SK-N-SH (cell line): ENCODE measurements at places on chromosomes 13 and 19.

- no peak overlapping the region for H3K27ac ChIP-seq
- H3K36me3 ChIP-seq, result peaks cover 31% of the 10 kb centered on the region
- H3K4me1 ChIP-seq, result peaks cover 22% of the 10 kb centered on the region
- no peak overlapping the region for H3K4me3 ChIP-seq
- DNase-seq, result peak; percentile 45
Measured at GRCh38 chr13:110162053-110162452, 144.9 kb downstream of the COL4A1 start.

DNA sequence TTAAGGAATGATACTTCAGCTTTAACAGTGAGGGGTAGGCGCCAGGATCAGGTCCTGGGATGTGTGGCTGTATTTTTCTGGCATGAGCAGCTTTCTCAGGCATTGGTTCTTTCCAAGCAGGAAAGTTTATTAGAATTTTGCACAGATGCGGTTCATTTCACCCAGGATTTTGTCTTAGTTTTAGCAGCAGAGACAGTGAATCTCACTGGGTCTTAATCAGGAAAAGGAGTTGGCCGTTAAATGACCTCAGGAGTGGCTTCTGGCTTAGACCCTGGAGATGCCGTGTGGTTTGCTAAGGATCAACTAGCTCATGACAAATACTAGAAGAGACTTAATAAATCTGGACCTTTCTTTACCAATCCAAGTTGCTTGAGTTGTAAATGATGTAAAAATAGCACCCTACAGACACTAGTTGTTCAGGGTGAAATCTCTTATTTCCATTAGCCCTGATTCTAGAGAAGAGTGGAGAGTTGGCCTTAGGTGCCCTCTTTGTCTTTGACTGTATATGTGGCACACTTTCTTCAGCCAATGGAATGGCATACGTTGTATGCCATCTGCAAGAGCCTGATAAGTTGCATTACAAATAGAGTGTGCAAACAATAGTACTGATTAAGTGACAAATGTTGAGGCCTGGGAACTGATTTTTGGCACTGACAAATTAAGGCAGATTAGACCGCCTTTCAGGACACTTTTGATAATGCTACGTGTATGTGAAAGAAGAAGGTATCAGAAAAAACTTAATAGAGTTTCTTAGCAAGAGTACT, 34.0 kb downstream of the LRCH1 start:
- no peaks in the 10 kb centered on the region for H3K27me3 ChIP-seq
- H3K27ac ChIP-seq, result 0 out of 2 replicates have a peak overlapping the region, but pooled peaks have one; percentile 4
- DNase-seq, result no peak
- no peaks in the 10 kb centered on the region for H3K36me3 ChIP-seq
- H3K4me3 ChIP-seq, result no peak overlapping the region
- peaks cover 42% of the 10 kb centered on the region; the same call in 1 of the 2 replicates for H3K4me1 ChIP-seq

DNA sequence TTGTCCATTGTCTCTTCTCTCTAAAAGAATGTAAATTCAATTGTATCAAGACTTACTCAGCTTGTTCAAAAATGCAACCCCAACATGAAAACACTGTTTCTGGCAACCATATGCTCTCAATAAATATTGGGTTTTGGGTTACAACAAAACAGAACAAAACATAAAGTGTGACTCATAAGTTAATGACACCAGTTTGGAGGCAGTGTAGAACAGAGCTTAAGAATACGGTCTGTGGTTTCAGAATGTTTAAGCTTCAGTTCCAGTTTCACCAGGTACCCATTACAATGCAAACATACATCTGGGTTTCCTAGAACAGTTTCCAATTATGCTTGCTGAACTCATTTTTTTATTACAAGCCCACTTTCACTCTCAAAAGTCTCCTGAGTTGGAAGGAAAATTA, 285.8 kb upstream of the PCDH9 start:
- no peaks in the 10 kb centered on the region for H3K4me1 ChIP-seq
- H3K4me3 ChIP-seq, result no peak overlapping the region
- no peaks in the 10 kb centered on the region for H3K27me3 ChIP-seq

- peaks cover 8% of the 10 kb centered on the region for H3K36me3 ChIP-seq
- DNase-seq, result peak; percentile 68
- H3K27me3 ChIP-seq, result no peaks in the 10 kb centered on the region
- peak overlapping the region; percentile 28; the same call in 1 of the 2 replicates for H3K4me3 ChIP-seq
- no peaks in the 10 kb centered on the region for H3K4me1 ChIP-seq
- H3K27ac ChIP-seq, result no peak overlapping the region
Measured at GRCh38 chr13:98466634-98467236, 110.2 kb downstream of the STK24 start.

- H3K4me3 ChIP-seq, result no peak overlapping the region
- DNase-seq, result no peak
- H3K36me3 ChIP-seq, result no peaks in the 10 kb centered on the region
- H3K4me1 ChIP-seq, result no peaks in the 10 kb centered on the region
- no peak overlapping the region for H3K27ac ChIP-seq
Measured at GRCh38 chr19:16791942-16792341, 37.3 kb upstream of the SIN3B start.

DNA sequence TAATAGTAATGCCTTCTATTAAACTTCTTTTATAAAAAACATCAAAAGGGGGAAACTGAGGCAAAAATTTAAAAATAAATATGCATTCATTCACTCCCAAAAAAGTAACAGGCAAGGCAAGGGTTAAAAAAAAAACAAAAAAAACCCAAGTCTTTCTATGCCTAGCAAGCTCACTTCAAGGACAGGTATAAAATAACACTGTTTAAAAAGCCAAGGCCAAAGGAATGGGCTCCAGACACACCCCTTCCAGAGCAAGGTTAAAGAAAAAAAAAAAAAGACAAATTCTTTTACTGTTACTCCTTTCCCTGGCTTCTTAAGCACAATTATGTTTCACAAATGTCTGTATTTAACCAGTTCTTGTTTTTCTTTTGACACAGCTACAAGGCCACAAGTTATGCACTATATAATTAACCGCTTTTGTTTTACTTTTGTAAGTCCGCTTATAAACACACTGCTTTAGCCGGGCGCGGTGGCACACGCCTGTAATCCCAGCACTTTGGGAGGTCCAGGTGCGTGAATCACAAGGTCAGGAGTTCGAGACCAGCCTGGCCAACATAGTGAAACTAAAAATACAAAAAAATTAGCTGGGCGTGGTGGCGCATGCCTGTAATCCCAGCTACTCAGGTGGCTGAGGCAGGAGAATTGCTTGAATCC, 3.6 kb downstream of the SIGLEC11 start:
- H3K27me3 ChIP-seq, result peaks cover 54% of the 10 kb centered on the region
- H3K4me3 ChIP-seq, result no peak overlapping the region
- no peaks in the 10 kb centered on the region for H3K4me1 ChIP-seq
- H3K36me3 ChIP-seq, result no peaks in the 10 kb centered on the region
- no peak for DNase-seq

DNA sequence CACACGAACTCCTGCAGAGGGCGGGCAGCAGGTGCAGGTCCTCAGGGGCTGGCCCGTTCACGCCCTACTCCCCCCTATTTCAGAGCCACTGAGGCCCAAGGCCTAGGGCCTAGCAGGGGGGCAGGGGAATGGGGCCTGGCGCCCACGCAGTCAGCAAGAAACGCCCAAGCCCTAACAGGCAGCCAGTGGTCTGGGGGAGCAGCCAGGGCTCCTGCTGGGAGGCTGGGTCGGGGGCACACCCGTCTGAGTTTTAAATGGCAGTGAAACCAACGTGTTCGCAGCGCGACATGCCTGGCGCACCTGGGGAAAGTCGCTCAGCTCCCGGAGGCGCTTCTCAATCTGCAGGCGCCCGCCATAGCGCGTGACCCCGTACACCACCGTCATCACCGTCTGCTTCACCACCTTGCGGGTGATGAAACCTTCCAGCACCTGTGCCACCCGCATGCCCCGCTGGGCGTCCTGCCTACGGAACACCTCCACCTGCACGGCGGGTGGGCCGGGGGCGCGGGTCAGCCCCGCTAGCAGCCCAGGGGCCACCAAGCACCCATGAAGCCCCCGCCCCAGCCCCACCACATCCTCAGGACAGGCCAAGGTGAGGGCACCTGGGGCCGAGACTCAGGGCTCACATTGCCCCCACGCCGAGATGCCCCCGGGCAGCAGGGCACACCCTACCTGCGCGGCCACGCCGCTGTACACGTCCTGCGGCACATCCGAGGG, 13.9 kb downstream of the POLRMT start:
- H3K27me3 ChIP-seq, result no peaks in the 10 kb centered on the region
- H3K4me3 ChIP-seq, result no peak overlapping the region
- H3K27ac ChIP-seq, result no peak overlapping the region
- H3K36me3 ChIP-seq, result peaks cover 44% of the 10 kb centered on the region
- no peaks in the 10 kb centered on the region for H3K4me1 ChIP-seq

GRCh38 chr13:73717632-73718031, 416.6 kb downstream of the KLF12 start:
- H3K27ac ChIP-seq, result no peak overlapping the region
- no peak overlapping the region for H3K4me3 ChIP-seq
- peaks cover 12% of the 10 kb centered on the region for H3K36me3 ChIP-seq
- peak; percentile 16 for DNase-seq
- no peaks in the 10 kb centered on the region for H3K27me3 ChIP-seq

DNA sequence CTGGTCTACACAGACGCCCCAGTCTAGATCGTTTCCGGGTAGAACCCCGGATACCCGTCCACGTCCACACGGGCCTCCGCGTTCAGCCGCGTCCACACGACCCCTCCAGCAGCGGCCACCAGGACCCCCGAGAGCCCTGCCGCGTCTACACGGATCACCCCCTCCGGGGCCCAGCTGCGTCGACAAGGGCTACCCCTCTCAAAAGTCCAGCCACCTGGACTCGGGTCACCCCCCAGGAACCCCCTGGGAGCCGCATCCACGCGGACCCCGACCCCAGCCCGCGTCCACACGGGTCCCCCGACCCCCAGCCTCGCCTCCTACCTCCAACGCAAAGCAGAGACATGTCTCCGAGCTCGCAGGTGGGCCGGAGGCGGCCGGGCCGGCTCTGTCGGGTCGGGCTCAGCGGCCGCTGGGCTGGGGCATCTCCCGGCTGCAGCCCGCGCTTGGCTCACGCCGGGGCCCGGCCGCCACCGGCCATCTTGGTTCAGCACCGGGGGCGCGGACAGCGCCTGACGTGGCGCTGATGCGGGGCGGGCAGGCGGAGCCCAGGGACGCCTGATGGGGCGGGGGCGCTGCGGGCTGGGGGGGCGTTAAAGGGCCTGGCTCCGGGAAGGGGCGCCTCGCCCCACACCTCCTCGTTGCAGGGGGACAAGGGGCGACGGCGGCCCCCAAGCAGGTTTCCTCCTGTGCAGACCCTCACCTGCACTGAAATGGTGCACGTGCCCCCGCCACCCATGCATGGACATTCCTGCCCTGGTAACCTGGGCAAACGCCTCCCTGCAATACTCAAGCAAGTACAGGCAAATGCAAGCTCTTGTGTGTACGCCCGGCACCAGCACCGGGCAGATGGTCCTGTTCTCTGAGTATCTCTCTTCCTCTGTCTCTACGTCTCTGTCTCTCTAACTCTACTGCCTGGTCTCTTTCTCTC, at the start of gene UNC13A:
UNC13A (minus strand) TSS at position 498 of the 928 bp plus-strand sequence; CDS start at position 343, 155 bp downstream.
- H3K27me3 ChIP-seq, result peaks cover 12% of the 10 kb centered on the region; the same call in 1 of the 2 replicates
- H3K27ac ChIP-seq, result no peak within 1 kb of the TSS
- H3K4me3 ChIP-seq, result peak within 1 kb of the TSS; percentile 49
- DNase-seq, result peak; percentile 96

GRCh38 chr19:1941146-1942077, at the start of gene CSNK1G2:
CSNK1G2 (plus strand) TSS chr19:1941172; CDS start chr19:1969773, 28,601 bp downstream.
- DNase-seq, result no peak
- H3K4me3 ChIP-seq, result peak within 1 kb of the TSS; percentile 90
- H3K4me1 ChIP-seq, result peaks cover 27% of the 10 kb centered on the region; the same call in 1 of the 2 replicates
- no peaks in the 10 kb centered on the region for H3K36me3 ChIP-seq

DNA sequence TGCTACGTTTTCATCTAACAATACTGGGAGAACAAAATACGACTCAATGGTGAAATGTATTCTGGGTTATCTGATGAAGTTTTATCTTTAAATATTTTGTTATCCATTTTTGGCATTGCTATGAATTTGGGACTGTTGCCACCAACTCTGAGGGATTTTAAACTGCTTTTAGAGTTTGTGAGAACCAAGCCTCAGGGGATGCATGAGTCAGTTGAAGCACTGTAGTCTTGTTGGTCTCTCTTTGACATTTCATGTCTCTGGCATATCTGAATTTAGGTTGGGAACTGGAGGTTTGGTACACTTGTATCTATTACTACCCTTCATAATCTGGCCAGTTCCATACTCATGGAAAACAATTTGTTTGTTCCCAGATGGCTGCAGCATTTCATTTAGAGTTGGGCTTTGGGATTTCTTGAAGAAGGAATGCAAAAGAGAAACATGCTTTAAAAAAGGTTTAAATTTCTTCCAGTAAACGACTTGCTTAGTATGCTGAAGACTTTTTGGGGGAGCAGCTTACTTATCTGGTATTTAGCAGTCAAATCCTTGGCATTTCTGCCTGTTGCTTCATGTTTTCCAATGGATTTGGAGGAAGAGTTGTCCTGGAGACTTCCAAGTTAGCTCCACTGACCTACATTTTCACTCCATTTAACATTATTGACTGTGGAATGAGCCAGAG, 28.9 kb downstream of the ARHGEF7 start:
- no peaks in the 10 kb centered on the region for H3K4me1 ChIP-seq
- no peak overlapping the region for H3K4me3 ChIP-seq
- peaks cover 8% of the 10 kb centered on the region for H3K27me3 ChIP-seq
- no peak for DNase-seq
- H3K36me3 ChIP-seq, result no peaks in the 10 kb centered on the region
- H3K27ac ChIP-seq, result no peak overlapping the region

DNA sequence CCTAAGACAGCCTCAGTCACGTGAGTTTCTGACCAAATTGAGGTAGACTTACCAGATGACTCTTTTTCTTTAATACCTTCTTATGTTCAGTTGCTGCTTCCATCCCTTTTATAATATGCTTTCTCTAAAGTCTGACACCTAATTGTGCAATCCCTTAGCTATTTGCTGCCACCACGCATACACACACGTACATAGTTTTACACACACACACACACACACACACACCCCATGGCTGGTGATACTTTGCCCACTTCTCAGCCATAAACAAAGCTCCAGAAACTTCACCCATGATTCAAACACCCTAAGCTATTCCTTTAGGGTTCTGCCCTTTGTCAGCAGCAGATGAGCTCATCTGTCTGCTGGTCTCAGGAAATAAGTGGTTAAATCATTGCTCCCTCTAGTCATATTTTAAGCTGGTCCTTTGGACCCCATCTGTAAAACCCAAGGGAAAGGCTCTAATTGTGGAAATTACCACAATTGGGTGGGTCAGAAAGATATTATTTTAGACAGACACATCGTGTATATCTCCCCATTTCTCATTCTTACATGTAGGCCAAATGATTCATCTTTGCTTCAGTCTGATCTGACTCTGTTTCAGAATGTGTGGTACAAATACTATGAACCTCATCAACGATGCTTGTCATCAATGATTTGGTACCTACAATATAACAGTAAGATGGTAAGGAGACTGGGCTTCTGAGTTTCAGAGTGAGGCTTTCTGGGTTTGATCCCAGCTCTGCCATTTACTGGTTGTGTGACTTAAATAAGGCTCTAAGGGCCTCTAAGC, 69.2 kb downstream of the NALCN start:
- H3K4me3 ChIP-seq, result no peak overlapping the region
- H3K27me3 ChIP-seq, result no peaks in the 10 kb centered on the region
- no peaks in the 10 kb centered on the region for H3K36me3 ChIP-seq
- no peak overlapping the region for H3K27ac ChIP-seq

GRCh38 chr13:48586591-48587103, 53.8 kb upstream of the RCBTB2 start:
- no peak overlapping the region; the same call in 1 of the 2 replicates for H3K27ac ChIP-seq
- DNase-seq, result no peak
- H3K36me3 ChIP-seq, result no peaks in the 10 kb centered on the region
- peaks cover 4% of the 10 kb centered on the region for H3K4me1 ChIP-seq

GRCh38 chr13:113422807-113423519, 30.3 kb downstream of the ADPRHL1 start:
- H3K27ac ChIP-seq, result peak overlapping the region; percentile 87; the same call in 1 of the 2 replicates
- DNase-seq, result no peak
- H3K4me1 ChIP-seq, result peaks cover 18% of the 10 kb centered on the region
- H3K36me3 ChIP-seq, result no peaks in the 10 kb centered on the region

- peaks cover 21% of the 10 kb centered on the region; the same call in 1 of the 2 replicates for H3K4me1 ChIP-seq
- peak; percentile 90 for DNase-seq
- H3K4me3 ChIP-seq, result peak overlapping the region; percentile 51
- peaks cover 32% of the 10 kb centered on the region; the same call in 1 of the 2 replicates for H3K36me3 ChIP-seq
- H3K27ac ChIP-seq, result peak overlapping the region; percentile 93
Measured at GRCh38 chr19:44890366-44891015, 563 bp upstream of the TOMM40 start.
